M059J (cell line): ENCODE measurements at places on chromosomes 1 and 21. TPM values are rescaled to one million over a fixed set of nuclear protein-coding genes. Genes with fewer than 3 reads are reported as not detected.

DNA sequence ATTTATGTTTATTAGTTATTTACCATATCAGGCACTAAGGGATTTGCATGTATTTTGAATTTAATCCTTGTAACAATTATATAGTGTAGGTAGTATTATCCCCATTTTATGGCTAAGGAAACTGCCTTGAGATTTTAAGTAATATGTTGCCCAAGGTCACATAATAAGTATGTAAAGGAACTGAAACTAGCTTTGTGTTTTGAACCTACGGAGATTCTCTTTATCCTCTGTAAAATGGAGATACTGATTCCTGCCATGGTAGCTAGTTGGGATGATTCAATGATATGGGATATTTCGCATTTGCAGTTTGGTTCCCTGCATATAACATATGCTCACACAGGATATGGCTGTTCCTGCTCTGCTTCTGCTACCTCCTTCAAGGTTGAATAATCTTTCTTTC, 144.3 kb downstream of the ST6GALNAC3 start:
- DNase-seq, result no peak

- no peak for DNase-seq
Observed at GRCh38 chr1:58983162-58983561, 199.3 kb upstream of the JUN start.

MIXL1 gene
- not detected in 2 replicates for total RNA-seq

DNA sequence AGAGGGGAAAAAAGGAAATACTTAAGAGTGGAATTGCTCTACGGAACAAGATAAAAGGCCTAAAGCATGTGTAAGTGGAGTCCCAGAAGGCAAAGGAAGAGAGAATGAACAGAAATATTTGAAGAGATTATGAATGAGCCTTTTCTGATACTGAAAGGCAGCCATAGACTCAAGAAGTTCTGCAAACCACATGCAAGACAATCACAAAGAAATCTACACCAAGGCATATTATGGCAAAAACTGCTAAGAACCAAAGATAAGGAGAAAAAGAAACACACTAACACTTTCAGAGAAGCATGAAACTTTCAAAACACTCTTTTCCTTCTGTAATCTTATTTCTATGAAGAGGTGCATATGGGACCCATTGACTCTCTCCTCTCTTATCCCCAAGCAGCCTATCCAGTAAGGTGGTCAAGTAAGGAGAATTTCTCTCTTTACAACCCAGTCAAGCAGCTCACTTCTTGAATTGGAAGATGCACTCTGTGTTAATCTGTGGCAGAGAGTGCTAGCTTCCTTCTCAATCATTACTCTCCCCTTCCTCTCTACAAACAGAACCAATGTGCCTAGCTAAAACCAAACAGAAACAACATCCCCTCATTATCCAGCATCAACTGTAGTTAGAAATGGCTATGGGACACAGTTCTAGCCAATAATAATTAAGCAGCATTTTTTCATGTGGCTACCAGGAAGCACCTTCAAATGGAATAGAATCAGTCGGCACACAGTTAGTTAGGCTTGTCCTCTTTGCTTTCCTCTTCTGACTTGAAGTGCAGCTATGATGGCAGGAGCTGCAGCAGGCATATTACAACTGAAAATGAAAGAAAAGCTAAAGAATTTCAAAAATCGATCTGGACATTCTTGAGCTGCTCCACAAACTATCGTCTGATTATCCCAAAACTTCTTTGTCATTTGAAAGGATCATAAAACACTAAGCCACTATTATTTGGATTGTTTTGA, 25.9 kb downstream of the KRTAP19-8 start:
- DNase-seq, result no peak

- peak; percentile 87 for DNase-seq
Observed at GRCh38 chr21:32392880-32393676, at the start of gene URB1. Gene URB1, minus strand, starts transcription at chr21:32393012. Its CDS starts 102 bp downstream, at chr21:32392910.
